ENCODE measurements at places on chromosomes 7 and 10. TPM values are rescaled to one million over a fixed set of nuclear protein-coding genes. Genes with fewer than 3 reads are reported as not detected.

- H3K4me1 ChIP-seq, result no peaks in the 10 kb centered on the region
- no peak overlapping the region for H3K27ac ChIP-seq
- no peaks in the 10 kb centered on the region for H3K27me3 ChIP-seq
- H3K4me3 ChIP-seq, result no peak overlapping the region
These were observed 191.3 kb upstream of the PODXL start for GRCh38 chr7:131747658-131748232.

Gene BLNK
- 0.51 TPM for total RNA-seq

GRCh38 chr7:95863-96260, 96.5 kb upstream of the FAM20C start:
- no peak overlapping the region for H3K27ac ChIP-seq
- no peaks in the 10 kb centered on the region for H3K27me3 ChIP-seq
- H3K4me3 ChIP-seq, result no peak overlapping the region
- peaks cover 3% of the 10 kb centered on the region for H3K4me1 ChIP-seq
- no peaks in the 10 kb centered on the region for H3K36me3 ChIP-seq

Gene RET
- 0.77 TPM for total RNA-seq

DNA sequence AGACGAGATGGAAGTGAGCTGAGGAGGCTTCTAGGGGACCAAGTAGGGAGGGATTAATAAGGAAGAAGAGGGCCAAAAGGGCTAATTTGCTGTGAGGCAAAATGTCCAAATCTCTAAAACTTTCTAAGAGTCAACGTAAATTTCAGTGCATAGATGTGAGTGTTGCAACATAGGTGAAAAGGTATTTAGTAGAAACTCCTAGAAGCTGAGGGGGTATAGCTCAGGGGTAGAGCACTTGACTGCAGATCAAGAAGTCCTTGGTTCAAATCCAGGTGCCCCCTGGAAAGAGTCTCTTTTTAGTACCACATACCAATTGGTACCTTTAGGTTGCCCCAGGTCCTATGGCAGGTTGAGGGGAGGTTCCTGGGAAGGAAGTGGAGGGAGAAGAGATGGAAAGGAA, 48.7 kb upstream of the ZNF746 start:
- peaks cover 12% of the 10 kb centered on the region for H3K36me3 ChIP-seq
- no peak overlapping the region for H3K27ac ChIP-seq
- no peak overlapping the region for H3K4me3 ChIP-seq
- no peak for DNase-seq
- no peaks in the 10 kb centered on the region for H3K27me3 ChIP-seq

DNA sequence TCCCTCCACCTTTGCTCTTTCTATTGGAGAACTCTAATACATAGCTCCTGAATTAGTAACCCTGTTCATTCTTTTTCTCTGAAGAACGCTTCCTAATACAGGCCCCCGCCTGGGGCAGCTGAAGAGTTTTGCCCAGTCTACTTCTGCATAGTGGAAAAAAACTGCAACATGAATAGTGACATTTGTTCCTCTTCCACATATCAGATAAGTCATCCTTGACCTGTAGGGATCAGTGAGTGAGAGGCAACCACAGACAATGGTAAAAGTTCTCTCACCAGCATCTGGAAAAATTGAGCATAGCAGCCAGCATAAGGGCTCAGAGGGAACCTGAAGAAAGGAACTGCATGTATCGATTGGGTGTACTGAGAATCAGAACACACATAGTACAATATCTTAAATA, 262.0 kb downstream of the STK31 start:
- no peak overlapping the region for H3K27ac ChIP-seq
- no peaks in the 10 kb centered on the region for H3K27me3 ChIP-seq
- H3K36me3 ChIP-seq, result no peaks in the 10 kb centered on the region
- H3K4me3 ChIP-seq, result no peak overlapping the region

Gene DNAJC9
- total RNA-seq, result 14.5 TPM

Gene GIMAP6
- under 0.01 TPM for total RNA-seq

DNA sequence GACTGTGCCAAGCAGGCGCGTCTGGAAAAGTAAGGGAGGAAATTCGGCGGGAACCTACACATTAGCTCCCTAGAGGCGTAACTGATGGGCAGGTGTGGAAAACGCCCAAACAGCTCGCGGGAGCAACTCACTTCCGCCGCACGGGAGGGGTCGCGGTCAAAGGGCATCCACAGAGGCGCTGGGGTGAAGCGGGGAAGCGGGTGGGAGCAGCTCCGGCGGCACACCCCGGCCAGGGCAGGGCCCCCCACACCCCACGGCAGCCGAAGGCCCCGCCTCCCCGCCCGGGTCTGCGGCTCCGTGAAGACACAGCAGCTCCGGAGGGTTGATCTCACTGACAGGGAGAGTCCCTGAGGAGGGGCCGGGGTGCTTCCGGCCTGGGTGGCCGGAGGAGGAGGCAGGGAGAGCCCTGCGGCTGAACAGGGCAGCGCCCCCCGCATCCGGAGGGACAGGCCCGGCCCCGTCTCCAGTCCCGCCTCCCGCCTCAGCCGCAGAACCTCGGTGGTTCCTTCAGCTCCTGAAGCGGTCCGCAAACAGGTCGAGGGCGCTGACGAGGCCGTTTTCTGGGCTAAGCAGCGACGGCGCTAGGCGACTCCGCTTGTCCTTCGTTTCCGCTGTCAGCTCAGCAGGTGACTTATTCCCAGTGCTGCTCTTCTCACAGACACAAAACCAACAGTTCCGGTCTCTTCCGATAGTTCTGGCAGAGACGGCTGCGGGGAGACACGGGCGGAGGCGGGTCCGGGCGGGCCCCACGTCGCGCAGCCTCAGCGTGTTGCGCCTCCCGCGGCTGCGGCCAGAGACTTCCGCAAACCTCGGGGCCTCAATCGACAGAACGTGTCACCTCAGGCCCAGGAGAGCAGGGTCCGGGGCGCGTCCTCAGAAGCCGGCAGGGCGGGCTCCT, 276.1 kb downstream of the DNAJB6 start:
- H3K4me1 ChIP-seq, result no peaks in the 10 kb centered on the region
- H3K27me3 ChIP-seq, result no peaks in the 10 kb centered on the region
- no peak overlapping the region for H3K27ac ChIP-seq
- H3K4me3 ChIP-seq, result no peak overlapping the region
- H3K36me3 ChIP-seq, result no peaks in the 10 kb centered on the region

GRCh38 chr10:110502072-110502845, 4.6 kb downstream of the DUSP5 start:
- peaks cover 14% of the 10 kb centered on the region for H3K36me3 ChIP-seq
- peak overlapping the region; percentile 96 for H3K4me3 ChIP-seq
- H3K4me1 ChIP-seq, result peaks cover 34% of the 10 kb centered on the region
- H3K27me3 ChIP-seq, result no peaks in the 10 kb centered on the region

Gene SPDYE5
- total RNA-seq, result not detected

Measured in fibroblast of lung (primary cell).